ENCODE measurements at places on chromosomes 6 and 20.

DNA sequence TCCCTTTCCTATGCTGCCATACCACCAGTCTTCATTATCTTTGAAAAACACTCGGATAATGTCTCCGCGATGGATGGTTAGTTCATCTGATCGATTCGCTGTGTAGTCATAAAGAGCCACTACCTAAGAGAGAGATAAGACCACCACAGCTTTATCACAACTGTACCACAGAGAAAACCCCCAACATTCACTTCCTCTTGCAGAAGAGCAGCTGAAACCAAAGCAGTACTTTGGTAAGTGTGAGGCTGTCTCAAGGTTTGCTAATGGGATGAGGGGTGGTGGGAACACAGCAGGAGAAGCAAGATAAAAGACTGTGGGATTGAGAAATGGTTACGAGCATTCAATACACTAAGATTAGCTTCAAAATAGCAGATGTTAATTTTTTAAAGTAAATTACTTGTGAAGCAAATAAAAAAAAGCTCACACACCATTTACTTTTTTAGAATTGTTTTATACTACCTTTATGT, 142.1 kb downstream of the MYB start:
- no peak overlapping the region for H3K27ac ChIP-seq
- H3K36me3 ChIP-seq: no peaks in the 10 kb centered on the region
- no peaks in the 10 kb centered on the region for H3K27me3 ChIP-seq
- no peak for DNase-seq

- no peak overlapping the region for H3K4me3 ChIP-seq
- no peak for DNase-seq
- peaks cover 2% of the 10 kb centered on the region for H3K36me3 ChIP-seq
- no peak overlapping the region for H3K27ac ChIP-seq
- H3K4me1 ChIP-seq: peaks cover 5% of the 10 kb centered on the region
- H3K27me3 ChIP-seq: no peaks in the 10 kb centered on the region
These were observed 17.3 kb upstream of the EPM2A start for GRCh38 chr6:145752638-145753037.

DNA sequence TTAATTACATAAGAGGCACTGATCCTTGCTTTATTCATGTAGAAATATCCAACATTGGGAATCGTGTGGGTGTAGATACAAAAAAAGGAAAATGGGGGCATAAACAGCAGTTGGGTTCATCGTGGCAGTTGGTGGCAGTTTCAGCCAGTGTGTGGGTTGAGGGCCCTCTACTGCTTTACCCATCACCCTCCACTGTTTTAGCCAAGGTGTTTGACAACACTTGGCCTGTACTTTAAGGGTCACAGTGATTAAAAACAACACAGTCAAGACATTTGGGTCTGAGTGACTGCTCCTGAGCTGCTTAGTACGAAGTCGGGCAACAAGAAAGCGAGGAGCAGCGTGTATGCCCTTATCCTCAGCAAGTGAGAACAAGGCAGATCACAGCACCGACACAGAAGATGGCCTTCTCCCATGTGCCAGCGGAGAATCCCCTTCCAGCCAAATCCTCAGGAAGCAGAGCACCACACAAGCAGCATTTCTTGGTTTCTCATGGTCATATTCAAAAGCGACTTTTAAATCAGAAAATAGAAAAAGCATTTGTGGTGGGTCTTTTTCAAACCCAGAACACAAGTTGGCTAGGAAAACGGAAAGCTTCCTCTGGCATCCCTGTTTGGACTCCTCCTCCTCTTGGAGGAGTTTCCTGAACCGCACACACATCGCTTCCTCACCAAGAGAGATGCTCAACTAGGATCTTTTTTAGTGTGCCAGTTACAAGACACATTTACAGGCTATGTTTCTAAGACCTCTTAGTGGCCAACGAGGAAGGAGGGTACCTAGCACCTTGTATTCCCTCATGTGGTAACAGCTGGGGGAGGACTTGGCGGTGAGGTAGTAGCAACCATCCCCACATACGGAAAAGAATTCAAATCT, 23.5 kb downstream of the EIF2S2 start:
- peaks cover 13% of the 10 kb centered on the region for H3K4me1 ChIP-seq
- H3K27ac ChIP-seq: peak overlapping the region; percentile 31
- no peak for DNase-seq
- H3K36me3 ChIP-seq: peaks cover 48% of the 10 kb centered on the region
- H3K4me3 ChIP-seq: no peak overlapping the region
- no peaks in the 10 kb centered on the region for H3K27me3 ChIP-seq

DNA sequence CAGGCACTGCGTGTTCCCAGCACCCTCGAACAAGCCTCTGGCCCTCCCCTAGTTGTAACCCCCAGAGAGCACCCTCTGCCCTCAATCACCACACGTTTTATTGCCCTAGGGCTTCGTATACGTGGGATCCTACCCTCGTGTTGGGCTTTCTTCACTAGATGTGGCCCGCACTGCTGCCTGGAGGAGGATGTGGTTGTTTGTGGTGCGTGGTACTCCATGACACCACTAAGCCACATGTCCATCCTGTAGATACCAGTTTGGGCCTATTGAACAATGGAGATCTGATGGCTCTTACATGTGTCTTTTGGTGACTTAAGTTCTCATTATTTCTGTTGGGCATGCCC, 17.0 kb downstream of the SLC2A4RG start:
- H3K36me3 ChIP-seq: no peaks in the 10 kb centered on the region
- peaks cover 10% of the 10 kb centered on the region for H3K4me1 ChIP-seq
- DNase-seq: peak; percentile 53

- H3K36me3 ChIP-seq: no peaks in the 10 kb centered on the region
- H3K4me1 ChIP-seq: no peaks in the 10 kb centered on the region
- H3K27ac ChIP-seq: no peak overlapping the region
- H3K4me3 ChIP-seq: no peak overlapping the region
These were observed 264.3 kb downstream of the BMP7 start for GRCh38 chr20:57002066-57002570.

- H3K27me3 ChIP-seq: no peaks in the 10 kb centered on the region
- peak; percentile 66 for DNase-seq
- peaks cover 54% of the 10 kb centered on the region for H3K36me3 ChIP-seq
- H3K4me1 ChIP-seq: peaks cover 54% of the 10 kb centered on the region
- H3K27ac ChIP-seq: peak overlapping the region; percentile 90
These were observed 1.5 kb downstream of the CCND3 start for GRCh38 chr6:41939848-41940758.

DNA sequence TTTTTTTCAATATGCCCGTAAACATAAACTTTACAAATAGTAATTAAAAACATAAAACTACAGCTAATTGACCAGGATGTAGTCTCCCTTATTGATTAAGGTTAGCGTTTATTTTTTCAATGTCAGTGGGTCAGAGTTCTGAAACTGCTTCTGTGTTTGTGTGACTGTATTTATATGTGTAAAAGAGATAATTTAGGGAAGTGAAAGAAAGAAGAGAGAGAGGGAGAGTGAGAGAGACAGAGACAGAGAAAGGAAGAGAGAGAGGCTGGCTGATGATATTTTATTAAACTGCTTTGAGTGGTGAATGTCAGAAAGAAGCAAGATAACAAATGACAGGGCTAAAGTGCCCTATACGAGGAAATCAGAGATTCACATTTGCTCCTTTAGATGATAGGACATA, 266.1 kb upstream of the PTCHD4 start:
- no peak overlapping the region for H3K27ac ChIP-seq
- no peak overlapping the region for H3K4me3 ChIP-seq
- H3K4me1 ChIP-seq: no peaks in the 10 kb centered on the region
- H3K27me3 ChIP-seq: no peaks in the 10 kb centered on the region
- DNase-seq: no peak

- DNase-seq: no peak
- H3K27me3 ChIP-seq: no peaks in the 10 kb centered on the region
- H3K36me3 ChIP-seq: no peaks in the 10 kb centered on the region
- H3K4me3 ChIP-seq: no peak overlapping the region
These were observed 364.9 kb upstream of the RSPO3 start for GRCh38 chr6:126753606-126754005.

DNA sequence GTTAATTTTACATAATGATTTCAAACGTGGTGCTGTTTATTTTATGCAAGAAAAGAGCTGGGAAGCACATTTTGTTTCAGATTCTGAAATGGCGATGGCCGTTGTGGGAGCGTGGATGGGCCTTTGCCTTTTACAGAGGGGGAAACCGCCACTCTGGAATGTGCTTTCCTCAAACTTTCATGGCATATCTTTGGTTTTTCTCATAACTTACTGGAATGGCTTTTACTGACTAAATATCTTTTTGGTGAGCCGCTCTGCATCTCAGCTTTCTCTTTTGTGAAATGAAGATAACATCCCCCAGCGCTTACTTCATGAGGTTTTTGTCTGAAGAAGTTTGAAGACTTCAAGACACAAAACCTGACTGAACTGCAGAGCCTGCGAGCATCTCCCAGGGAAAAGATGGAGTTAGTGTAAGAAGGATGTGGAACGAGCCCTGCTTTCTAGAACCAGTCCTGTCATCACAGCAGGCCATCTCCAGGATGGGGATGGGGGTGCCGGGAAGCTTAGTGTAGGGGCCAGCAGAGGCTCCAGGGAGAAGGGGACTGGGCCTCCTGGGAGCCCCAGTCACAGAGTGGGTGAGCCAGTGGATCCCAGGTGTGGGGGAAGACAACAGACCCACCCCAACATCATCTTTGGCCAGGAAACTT, 61.8 kb upstream of the TIAM2 start:
- peaks cover 6% of the 10 kb centered on the region for H3K4me1 ChIP-seq
- H3K27me3 ChIP-seq: no peaks in the 10 kb centered on the region
- DNase-seq: no peak
- H3K36me3 ChIP-seq: no peaks in the 10 kb centered on the region
- H3K27ac ChIP-seq: no peak overlapping the region

- no peaks in the 10 kb centered on the region for H3K27me3 ChIP-seq
- DNase-seq: no peak
- no peak overlapping the region for H3K27ac ChIP-seq
- H3K4me1 ChIP-seq: peaks cover 3% of the 10 kb centered on the region
These were observed 48.1 kb downstream of the WDR27 start for GRCh38 chr6:169653691-169654090.

DNA sequence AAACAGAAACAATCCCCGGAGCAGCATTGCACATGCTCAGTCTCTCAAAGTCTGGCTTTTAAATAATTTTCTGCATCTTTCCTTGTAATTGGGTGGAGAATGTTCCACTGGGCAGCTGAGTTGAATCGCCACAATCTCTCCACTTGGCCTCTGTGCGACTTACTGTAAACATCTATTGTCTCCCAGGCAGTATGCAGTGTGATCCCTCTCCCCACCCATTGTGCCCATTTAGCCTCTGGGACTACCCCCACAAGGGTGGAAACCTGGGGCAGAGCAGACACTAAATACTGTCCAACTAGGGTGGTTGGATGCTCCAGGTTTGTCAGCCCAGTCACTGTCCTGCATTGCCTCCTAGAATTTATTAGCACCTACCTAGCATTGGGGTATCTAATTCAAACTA, 96.2 kb downstream of the JARID2 start:
- peak overlapping the region; percentile 23 for H3K4me3 ChIP-seq
- no peaks in the 10 kb centered on the region for H3K36me3 ChIP-seq
- H3K27ac ChIP-seq: no peak overlapping the region
- no peak for DNase-seq
- H3K27me3 ChIP-seq: no peaks in the 10 kb centered on the region

- no peaks in the 10 kb centered on the region for H3K27me3 ChIP-seq
- no peak overlapping the region for H3K27ac ChIP-seq
- DNase-seq: no peak
- H3K4me1 ChIP-seq: no peaks in the 10 kb centered on the region
These were observed 215.4 kb downstream of the HDGFL1 start for GRCh38 chr6:22784601-22785410.

DNA sequence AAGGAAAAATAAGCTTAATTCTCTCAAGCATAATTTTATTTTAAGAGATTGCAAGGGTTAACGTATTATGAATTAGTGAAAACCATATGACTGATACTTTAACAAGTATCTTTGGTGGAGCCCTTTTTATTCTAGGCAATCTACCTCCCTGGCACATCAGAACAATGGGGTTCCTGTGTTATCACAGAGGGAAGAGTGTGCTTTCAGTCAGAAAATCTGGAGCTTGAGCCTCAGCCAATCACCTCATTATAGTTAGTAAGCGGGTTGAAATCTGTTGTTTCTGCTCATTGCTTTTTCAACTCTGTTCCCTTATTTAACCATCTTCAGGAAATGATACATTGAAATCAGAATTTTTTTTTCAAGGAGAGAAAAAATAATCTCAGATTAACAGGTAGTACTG, 391 bp downstream of the ADGRF1 start:
- no peak overlapping the region for H3K27ac ChIP-seq
- H3K36me3 ChIP-seq: no peaks in the 10 kb centered on the region
- H3K27me3 ChIP-seq: no peaks in the 10 kb centered on the region
- no peaks in the 10 kb centered on the region for H3K4me1 ChIP-seq
- no peak overlapping the region for H3K4me3 ChIP-seq

DNA sequence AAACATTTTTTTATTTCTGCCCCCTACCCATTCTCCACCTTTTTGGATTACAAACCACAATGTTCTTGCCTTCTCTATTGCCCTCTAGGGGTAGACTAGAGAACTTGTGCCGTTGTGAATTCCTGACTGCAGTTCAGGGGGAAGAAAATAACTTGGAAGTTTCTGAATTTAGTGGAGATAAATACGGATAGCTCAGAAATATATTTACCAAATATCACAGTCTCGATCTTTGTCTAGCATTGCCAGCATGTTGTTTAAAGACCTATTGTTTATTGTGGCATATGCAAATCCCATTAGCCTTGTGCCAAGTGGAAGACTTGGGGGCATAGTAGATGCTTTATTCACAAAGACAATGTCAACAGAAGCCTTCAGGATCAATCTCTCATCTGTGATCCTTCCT, 154.1 kb upstream of the MMS22L start:
- no peaks in the 10 kb centered on the region for H3K4me1 ChIP-seq
- peaks cover 5% of the 10 kb centered on the region for H3K27me3 ChIP-seq
- no peak overlapping the region for H3K4me3 ChIP-seq
- H3K27ac ChIP-seq: no peak overlapping the region
- no peak for DNase-seq
- H3K36me3 ChIP-seq: no peaks in the 10 kb centered on the region

DNA sequence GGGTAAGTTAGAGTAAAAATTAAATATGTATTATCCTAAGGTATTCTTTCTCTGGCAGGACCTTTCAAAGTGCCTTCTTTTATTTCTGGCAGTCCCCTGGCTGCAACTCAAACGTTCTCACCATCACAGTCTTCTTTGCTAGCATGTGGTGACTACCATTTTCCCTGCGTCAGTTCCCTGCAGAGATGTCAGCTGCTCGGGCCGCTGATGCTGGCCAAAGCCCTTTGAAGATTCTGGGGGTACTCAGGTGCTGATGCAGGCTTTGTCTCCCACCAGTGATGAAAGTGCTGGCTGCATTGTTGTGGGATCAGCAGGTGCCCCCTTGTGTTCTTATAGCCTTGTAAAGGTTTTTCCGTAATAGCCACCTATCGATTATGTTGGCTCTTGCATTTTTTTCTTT, 140.1 kb downstream of the BTBD3 start:
- no peaks in the 10 kb centered on the region for H3K36me3 ChIP-seq
- H3K27me3 ChIP-seq: no peaks in the 10 kb centered on the region
- H3K27ac ChIP-seq: no peak overlapping the region
- no peak overlapping the region for H3K4me3 ChIP-seq
- DNase-seq: no peak
- H3K4me1 ChIP-seq: no peaks in the 10 kb centered on the region

- peak overlapping the region; percentile 94 for H3K4me3 ChIP-seq
- peaks cover 6% of the 10 kb centered on the region for H3K36me3 ChIP-seq
- H3K27me3 ChIP-seq: no peaks in the 10 kb centered on the region
- peaks cover 54% of the 10 kb centered on the region for H3K4me1 ChIP-seq
- H3K27ac ChIP-seq: peak overlapping the region; percentile 95
These were observed 108.4 kb upstream of the PRSS16 start for GRCh38 chr6:27138837-27139755.

GRCh38 chr6:56995347-56995902, 40.5 kb downstream of the BEND6 start:
- H3K36me3 ChIP-seq: no peaks in the 10 kb centered on the region
- peaks cover 15% of the 10 kb centered on the region for H3K27me3 ChIP-seq
- no peak for DNase-seq
- H3K4me1 ChIP-seq: no peaks in the 10 kb centered on the region
- H3K4me3 ChIP-seq: no peak overlapping the region
